Fibroblast of the aortic adventitia (primary cell): ENCODE measurements at places on chromosomes 4 and X.
A peak's percentile ranks its signal among the peaks of the same experiment; 100 is the strongest.

DNA sequence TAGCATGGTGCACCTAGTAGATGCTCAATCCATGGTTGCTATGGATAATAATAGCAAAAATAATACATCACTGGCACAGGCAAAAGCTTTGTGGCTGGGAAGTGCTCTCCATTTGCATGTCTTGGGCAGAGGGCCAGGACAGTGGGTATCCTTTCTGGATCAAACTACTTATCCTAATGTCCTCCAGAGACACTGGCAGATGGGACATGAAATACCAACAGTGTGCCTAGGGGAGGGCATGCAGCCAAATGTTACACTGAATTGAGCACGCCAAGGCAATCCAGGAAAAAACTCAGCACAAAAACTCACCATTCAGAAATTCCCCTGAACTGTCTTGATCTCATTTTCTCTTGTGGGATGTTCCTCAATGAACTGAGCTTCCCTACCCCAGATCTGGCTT, 98.6 kb upstream of the SCML1 start:
- no peak for DNase-seq

- no peak for DNase-seq
Observed at GRCh38 chr4:56106180-56107147, 157.7 kb downstream of the CEP135 start.

- no peak for DNase-seq
Observed at GRCh38 chr4:9608300-9608699, 164.1 kb downstream of the DEFB131A start.

GRCh38 chrX:35115205-35115604, 172.6 kb downstream of the FAM47B start:
- peak; percentile 64 for DNase-seq

- no peak for DNase-seq
Observed at GRCh38 chr4:1231637-1232360, 17.1 kb downstream of the CTBP1 start.

GRCh38 chr4:183264614-183265013, 55.5 kb downstream of the CLDN22 start:
- peak; percentile 43 for DNase-seq

DNA sequence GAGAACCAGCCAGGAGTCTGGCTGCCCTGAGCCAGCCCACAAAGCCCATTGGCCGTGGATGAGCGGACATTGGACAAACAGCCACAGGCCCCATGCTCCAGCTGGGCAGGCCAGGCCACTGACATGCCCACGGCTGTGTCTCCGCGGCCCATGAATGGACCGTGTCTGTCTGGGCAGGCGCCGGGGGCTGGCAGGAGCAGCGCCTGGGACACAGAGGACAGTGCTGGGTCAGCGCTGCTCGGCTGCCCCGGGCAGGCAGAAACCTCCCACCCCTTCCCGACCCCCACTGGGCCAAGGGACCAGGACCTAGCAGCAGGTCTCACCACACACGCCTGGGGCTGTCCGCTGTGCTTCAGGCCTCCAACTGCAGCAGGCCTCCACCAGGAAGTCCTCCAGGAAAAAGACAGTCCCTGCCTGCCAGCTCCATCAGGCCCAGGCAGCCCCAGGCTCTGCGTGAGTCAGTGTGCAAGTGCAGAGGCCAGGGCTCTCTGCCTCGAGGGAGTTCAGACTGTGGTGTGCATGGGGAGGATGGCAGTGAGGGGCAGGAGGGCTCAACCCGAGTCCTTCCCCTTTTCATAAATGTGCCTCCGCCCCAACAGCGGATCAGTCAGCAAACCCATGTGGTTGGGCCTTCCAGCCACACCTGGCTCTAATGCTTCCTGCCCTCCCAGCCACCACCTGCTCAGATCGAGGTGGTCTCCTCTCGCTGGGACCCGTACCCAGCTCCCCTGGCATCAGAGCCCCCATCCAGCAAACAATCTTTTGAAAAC, 17.2 kb upstream of the FGFR3 start:
- no peak for DNase-seq

DNA sequence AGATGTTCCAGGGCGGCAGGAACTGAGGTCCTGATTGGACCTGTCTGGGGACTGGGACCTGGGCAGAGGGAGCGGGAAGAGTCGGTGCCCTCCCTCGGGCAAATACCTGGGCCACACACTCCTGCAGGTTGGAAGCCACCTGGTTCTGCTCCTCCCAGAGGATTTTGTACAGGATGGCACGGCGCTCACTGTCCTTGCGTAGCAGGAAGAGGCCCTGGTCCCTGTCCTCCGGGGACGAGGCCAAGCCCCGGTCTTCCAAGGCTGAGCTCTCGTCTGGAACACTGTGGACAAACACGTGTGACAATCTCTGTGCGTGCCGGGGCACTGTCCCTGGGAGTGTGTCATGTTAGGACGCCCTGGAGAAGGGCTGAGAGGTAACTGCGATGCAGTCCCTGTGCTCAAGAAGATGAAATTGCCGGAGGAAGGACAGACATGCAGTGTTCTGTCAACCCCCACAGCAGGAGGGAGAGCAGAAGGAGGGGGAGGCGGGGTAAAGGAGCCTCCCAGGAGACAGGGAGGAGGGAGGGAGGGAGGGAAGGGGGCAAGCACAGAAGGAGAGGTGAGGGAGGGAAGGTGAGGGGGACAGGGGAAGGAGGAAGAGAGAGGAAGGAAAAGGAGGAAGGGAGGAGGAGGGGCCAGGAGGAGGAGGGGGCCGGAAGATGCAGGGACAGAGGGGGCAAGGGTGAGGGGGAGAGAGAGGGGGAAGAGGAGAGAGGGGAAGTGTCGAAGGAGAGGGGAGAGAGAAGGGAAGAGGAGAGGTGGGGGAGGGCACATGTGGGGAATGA, 29.0 kb downstream of the PDHA1 start:
- no peak for DNase-seq

DNA sequence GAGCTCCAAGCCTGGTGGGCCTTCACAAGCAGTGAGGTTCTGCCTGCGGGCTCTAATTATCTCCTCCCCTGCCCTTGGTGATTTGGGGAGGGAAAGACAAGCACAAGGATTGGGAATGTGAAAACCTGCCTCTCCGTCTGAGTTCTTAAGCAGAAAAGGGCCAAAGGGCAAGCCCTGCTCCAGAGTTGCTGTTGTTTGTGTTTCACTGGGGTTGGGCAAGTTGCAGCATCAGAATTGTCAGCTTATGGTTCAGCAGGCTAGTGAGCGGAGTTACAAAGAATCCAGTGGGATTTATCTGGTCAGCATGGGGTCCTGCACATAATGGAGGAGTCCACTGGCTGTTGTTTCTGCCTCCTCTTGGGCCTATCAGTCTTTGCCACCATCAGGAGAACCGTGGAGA, 60.5 kb downstream of the NHS start:
- no peak for DNase-seq

GRCh38 chrX:85941275-85941674, 106.1 kb downstream of the CHM start:
- DNase-seq: no peak

GRCh38 chrX:129797251-129797906, 17.6 kb downstream of the SASH3 start:
- DNase-seq: no peak

- no peak for DNase-seq
Observed at GRCh38 chr4:152975380-152976211, 39.5 kb downstream of the FHDC1 start.

DNA sequence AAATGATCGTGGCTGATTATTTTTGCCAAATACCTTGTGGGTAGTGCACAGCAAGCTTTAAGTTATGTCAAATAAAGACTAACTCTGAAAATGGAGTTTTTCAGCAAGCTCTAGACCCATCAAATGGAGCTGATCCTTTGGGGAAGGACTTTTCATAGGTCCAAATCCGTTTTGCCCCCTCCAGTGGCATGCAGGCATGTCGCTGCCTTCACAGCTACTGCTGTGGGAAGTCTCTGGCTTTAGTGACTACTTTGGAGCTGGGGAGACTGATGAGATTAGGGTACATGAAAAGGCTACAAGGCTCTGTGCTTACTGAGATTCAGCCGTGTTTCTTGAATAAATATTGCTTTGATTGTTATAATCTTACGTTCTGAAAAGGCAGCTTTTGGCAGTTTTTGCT, 106.6 kb upstream of the HS3ST1 start:
- no peak for DNase-seq

DNA sequence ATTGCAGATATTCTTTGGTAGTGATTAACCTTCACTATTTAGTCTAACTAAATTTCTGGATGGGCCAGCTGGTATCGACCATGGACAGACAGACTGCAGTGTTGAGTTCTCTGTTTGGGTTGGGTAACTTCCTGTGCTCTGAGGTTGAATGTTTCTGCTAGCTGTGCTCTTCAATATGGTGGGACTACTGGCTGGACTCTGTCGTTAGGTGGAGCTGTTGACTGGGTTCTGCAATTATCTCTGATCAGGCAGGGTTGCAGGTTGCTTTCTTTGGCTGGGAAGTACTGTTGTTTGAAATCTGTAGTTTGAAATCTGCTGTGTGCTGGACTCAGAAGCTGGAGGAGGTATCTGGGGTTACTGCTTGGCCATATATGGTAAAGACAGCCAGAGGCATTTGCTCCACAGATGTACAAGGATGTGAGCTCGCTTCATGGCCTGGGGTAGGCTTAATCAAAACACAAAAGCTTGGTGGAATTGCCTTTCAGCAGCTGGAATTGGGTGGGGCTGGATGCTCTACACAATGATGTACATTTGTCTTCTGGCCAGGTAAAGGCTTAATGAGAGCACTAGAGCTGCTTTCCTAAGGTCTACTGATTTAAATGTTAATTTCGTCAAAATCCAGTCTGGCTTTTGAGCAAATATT, 1472.0 kb downstream of the FAM133A start:
- no peak for DNase-seq

DNA sequence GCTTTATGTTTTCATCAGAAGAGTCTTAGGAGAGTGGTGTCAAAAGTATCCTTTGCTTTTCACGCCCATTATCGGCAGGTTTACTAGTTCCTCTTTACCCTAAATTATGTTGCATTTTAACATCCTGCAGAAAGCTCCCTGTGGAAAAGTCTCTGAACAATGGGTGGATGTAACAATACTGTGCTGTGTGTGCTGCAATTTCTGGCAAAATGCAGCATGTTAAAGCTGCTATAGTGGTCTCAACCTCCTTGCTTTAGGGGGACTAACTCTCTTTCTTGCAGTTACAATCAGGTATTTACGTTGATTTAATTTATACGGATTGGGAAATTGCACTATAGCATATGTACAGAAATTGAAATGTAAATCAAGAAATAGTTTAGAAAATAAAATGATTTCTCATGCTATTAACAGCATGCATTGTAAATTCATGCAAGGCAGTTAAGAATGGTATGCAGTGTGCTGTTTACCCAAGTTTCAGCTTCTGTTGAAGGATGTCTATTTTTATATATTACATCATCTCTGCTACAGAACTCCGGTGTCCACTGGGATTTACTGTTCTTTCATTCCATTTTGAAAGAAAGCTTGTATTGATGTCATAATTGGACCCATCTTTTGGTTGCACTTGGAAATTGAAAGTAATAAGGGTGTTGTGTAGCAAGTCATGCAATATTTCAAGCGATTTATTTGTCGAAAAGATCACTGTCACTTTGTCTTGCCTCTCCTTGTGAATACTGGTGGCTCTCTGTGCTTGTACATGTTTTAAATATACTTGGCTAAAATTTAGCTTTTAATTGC, 145.7 kb downstream of the RAPGEF2 start:
- DNase-seq: peak; percentile 85

GRCh38 chrX:40402831-40403533, 177.8 kb upstream of the ATP6AP2 start:
- DNase-seq: peak; percentile 62

DNA sequence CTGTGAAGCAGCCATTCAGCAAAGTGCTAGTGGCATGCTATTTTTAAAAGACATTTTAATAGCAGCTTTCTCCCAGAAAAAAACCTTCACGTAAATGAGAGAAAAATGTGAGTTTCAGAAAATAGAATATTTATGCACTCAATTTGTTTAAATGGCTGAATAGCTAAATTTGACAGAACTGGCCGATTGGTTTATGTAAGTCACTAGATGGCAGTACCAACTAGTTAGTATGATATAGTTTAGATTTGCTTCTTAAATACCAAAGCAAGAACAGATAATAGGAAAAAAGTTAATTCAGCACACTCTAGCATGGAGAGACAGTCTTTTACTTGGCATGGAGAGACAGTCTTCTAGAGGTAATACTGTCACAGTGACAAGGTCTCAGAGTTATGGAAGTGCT, 250.1 kb downstream of the SNCA start:
- DNase-seq: peak; percentile 28

- no peak for DNase-seq
Observed at GRCh38 chr4:56235011-56235410, 152.3 kb downstream of the AASDH start.

GRCh38 chr4:111695677-111696076, 449.6 kb upstream of the FAM241A start:
- no peak for DNase-seq

DNA sequence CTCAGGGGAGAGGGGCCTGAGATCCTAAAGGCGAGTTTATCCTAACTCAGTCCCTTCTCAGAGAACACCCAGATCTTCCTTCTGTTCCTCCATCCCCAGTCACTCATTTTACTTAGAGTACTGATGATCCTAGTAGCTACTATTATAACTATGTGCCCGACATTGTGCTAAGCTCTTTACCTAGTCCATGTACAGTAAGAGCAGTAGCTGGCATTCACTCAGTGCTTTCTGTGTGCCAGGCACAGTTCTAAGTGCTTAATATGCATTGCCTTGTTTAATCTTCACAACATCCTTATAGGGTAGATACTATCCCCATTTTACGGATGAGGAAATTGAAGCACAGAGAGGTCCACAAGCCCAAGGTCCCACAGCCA, 58.3 kb downstream of the FRMPD3 start:
- no peak for DNase-seq

GRCh38 chr4:137206781-137207180, 325.5 kb downstream of the PCDH18 start:
- DNase-seq: no peak

GRCh38 chr4:2412885-2413716, 5.3 kb downstream of the ZFYVE28 start:
- peak; percentile 85 for DNase-seq

- no peak for DNase-seq
Observed at GRCh38 chr4:115687052-115687755, 573.8 kb upstream of the NDST4 start.

- DNase-seq: no peak
Observed at GRCh38 chr4:98515470-98515809, 143.0 kb downstream of the TSPAN5 start.

- DNase-seq: peak; percentile 19
Observed at GRCh38 chr4:131509521-131509920, 1639.6 kb upstream of the PCDH10 start.

- no peak for DNase-seq
Observed at GRCh38 chrX:120262859-120263708, 12.5 kb downstream of the ZBTB33 start.

GRCh38 chr4:143302536-143302935, 34.1 kb upstream of the GAB1 start:
- peak; percentile 92 for DNase-seq

DNA sequence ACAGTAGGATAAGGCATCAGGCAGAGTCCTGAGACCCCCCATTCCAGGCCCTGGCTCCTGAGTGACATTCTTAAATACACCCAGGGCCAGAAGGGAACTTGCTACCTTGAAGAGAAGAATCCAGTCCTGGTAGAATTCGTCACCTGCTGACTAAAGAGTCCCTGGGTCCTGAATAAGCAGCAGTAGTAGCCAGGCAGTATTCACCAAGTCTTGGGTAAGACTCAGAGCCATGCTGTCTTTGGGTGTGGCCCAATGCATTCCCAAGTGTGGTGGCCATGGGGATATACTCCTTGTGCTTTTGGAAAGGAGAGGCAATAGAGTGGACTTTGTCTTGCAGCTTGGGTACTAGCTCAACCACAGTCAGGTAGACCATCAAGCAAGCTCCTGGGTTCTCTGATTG, 359.1 kb downstream of the DMD start:
- DNase-seq: no peak

- no peak for DNase-seq
Observed at GRCh38 chr4:137740141-137740540, 207.8 kb upstream of the PCDH18 start.
